ENCODE measurements at places on chromosomes 7 and 10. TPM values are rescaled to one million over a fixed set of nuclear protein-coding genes. Genes with fewer than 3 reads are reported as not detected.

The RBM48 gene
- total RNA-seq, result 7.5 TPM

The SEMA4G gene
- 1.4 TPM for total RNA-seq

The H2BK1 gene
- not detected for total RNA-seq

The ELN gene
- total RNA-seq, result 56.1 TPM

The PRSS37 gene
- total RNA-seq, result not detected

The LRRD1 gene
- not detected for total RNA-seq

The SEMA3E gene
- total RNA-seq, result under 0.01 TPM

The PRPS1L1 gene
- not detected for total RNA-seq

The GIMAP2 gene
- 0.09 TPM for total RNA-seq

The NRP1 gene
- total RNA-seq, result 55.9 TPM

The LRRTM3 gene
- total RNA-seq, result not detected

Measured in pericardium fibroblast (primary cell).